Endodermal cell (in vitro differentiated cells): ENCODE measurements at places on chromosomes 7 and 10.

- peak; percentile 46 for DNase-seq
These were observed 140.8 kb downstream of the DGKB start for GRCh38 chr7:14761510-14762296.

- DNase-seq: no peak
These were observed 113.7 kb downstream of the RGS10 start for GRCh38 chr10:119428789-119429188.

- DNase-seq: no peak
These were observed 78.0 kb downstream of the WDR11 start for GRCh38 chr10:120929166-120929565.

DNA sequence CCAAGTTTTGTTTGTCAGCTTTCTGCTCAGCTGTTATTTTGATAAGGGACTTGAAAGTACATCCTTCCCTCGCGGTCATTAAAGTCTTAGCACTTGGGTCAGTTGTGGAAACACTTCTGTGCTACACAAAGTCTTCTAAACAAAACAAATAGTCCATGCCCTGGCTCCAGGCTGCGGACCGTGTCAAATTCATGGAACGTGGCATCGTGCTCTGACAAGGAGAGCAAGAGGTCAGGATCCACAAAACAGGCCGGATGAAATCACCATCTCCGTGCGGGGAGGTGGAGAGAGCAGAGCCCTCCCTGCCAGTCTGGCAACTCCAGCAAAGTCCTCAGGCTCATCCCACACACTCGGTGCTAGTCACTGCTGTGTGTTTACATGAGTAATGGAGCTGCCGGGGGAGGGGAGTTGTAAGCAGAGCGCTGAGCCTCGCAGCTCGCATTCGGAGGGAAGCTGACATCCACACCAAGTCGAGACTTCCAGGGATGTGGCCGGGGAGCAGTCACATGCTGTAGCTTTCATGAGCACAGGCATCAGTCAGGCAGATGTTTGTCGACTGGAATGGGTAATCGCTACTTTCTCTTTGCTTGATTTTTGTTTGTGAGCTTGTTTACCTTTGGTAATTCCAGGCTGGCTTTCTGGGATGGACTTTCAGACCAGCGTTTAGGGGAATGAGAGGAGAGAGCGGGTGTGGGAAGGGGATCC, 147.6 kb downstream of the ARID5B start:
- DNase-seq: peak; percentile 92

- DNase-seq: peak; percentile 88
These were observed 3.2 kb downstream of the DNAJB6 start for GRCh38 chr7:157339777-157340677.
